ENCODE measurements at places on chromosomes 4 and X.

DNA sequence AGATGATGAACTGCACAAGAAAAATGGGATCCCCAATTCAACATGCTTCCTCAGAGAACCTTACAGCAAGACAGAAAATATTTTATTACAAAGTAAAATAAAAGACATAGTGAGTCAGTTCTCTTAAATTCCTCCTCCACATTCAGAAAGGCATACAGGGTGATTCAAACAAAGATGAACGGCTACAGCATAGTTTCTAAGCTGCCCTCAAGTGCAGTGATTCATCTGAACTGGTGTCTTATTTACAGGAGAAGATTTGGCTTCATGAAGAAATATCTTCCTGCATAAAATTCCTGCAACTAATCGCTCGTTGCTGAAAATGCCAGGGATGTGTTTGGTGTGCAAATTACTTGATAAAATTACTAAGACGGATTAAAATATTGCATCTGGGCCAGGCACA, 103.6 kb downstream of the PRKX start:
- no peak for DNase-seq

- no peak for DNase-seq
Observed at GRCh38 chr4:84939113-84939512, 27.4 kb downstream of the WDFY3 start.

DNA sequence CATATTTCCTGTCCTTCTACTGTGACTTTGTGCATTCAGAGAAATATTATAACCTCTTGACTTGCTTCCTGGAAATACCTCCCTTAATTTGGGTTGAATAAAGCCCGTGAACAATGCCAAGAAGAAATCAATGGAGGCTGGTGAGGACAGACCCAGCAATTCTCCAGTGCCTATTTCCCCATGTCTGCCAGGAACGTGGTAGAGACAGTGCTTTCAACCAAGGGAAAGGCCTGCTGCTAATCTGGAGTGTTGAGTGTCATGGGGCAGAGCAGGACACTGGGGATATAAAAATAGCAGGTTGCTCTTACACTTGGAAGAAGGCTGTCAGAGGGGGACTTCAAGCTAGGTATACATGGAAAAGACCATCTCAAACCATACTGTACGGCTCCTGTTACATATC, 19.9 kb downstream of the TSC22D3 start:
- no peak for DNase-seq

- DNase-seq, result no peak
Observed at GRCh38 chr4:15375667-15376066, 52.2 kb upstream of the C1QTNF7 start.

- DNase-seq, result no peak
Observed at GRCh38 chr4:12118651-12119213, 690.0 kb upstream of the HS3ST1 start.

- no peak for DNase-seq
Observed at GRCh38 chr4:23952258-23952657, 62.4 kb upstream of the PPARGC1A start.

GRCh38 chr4:8270912-8271815, 1.6 kb downstream of the HTRA3 start:
- DNase-seq, result no peak

- no peak for DNase-seq
Observed at GRCh38 chr4:180618396-180618795, 1624.8 kb upstream of the TENM3 start.

DNA sequence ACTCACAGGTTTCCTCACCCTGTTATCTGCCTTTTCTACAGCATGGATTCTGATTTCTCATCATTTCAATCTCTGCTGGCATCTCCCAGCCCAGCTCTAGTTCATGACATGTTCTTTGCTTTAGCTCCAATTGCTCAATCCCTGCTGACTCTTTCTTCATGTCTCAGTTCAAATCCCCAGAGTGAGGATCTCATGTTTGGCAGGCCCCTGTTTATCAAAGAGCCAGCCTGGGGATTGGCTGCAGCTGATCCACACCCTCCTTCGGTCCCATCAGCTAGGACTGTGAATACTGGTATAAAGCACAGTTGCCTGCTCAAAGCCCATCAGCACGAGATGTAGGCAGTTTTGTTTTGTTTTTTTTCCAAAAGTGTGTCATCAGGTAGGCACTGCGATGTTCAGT, 14.4 kb upstream of the CC2D2A start:
- DNase-seq, result no peak

GRCh38 chr4:106650701-106651100, 282.1 kb upstream of the GIMD1 start:
- no peak for DNase-seq

GRCh38 chr4:138243369-138243768, 1.2 kb upstream of the SLC7A11 start:
- DNase-seq, result no peak

- no peak for DNase-seq
Observed at GRCh38 chr4:69849969-69850368, 10.0 kb downstream of the SULT1E1 start.

- no peak for DNase-seq
Observed at GRCh38 chr4:25870081-25870480, 7.3 kb upstream of the SEL1L3 start.

DNA sequence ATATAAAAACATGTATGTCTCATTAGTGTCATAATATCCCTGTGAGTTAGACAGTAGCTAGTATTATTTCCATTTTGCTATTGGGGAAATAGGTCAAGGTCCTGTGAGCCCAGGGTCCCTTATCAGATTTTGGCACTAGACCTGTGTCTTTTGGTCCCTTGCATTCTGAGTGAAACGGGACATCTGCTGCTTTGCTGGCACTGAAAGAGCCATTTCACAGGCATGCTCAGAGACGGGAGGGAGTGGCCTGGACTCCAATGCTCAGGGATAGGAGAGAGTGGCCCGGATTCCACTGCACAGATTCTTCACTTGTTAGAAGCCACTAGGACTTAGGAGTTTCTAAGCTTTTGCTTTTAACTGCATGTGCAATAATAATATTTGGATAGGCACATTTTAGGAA, 177.2 kb downstream of the TSPAN5 start:
- DNase-seq, result no peak

All from activated CD4-positive, CD25-positive, alpha-beta regulatory T cell treated with anti-CD3 and anti-CD28 coated beads, Interleukin-2, amount 50 U/mL, for 72 hours (primary cell).